DMS79 treated with DMSO at 0.1 percent for 48 hours (cell line): ENCODE measurements at places on chromosomes 3 and 15.

GRCh38 chr15:67880651-67881182 lies 40.9 kb upstream of the RNU6-1 start:
- peak; percentile 2 for DNase-seq

DNA sequence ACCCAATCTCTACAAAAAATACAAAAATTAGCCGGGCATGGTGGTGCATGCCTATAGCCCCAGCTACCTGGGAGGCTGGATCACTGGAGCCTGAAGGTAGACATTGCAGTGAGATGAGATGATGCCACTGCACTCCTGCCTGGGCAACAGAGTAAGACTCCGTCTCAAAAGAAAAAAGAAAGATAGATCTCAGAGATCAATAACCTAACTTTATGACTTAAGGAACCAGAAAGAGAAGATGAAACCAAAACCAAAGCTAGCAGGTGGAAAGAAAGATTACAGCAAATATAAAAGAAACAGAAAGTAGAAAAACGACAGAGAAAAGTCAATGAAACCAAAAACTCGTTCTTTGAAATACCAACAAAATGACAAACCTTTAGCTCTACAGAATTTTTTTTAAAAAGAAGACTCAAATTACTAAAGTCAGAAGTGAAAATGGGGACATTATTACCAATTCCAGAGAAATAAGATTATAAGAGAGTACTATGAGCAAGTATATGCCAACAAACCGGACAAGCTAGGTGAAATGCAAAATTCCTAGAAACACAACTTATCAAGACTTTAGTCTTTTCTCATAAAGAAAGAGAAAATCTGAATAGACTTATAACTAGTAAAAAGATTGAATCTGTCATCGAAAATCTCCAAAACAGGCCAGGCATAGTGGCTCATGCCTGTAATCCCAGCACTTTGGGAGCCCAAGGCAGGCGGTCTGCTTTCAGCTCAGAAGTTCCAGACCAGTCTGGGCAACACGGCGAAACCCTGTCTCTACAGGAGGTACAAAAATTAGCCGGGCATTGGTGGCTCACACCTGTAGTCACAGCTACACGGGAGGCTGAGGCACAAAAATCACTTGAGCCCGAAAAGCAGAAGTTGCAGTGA lies 35.0 kb downstream of the ACAP2 start:
- no peak for DNase-seq

DNA sequence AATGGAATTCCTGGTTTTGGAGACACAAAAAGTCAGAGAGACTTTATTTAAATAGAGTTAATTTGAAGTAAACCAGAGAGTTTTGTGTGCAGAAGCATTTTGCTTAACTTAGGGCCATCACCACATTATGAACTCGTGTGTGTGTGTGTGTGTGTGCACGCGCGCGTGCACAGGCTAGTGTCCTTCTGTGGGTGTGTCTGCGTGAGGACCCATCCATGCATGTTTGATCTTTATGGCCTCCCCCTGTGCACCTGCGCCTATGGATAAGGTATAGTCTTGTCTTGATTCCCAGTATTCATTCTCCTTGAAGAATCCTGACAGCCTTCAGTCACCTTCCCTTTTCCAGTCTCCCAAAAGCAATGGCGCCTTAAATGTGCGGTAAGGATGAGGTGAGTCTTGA lies 26.0 kb downstream of the MUC20 start:
- DNase-seq, result no peak

- no peak for DNase-seq
These were observed 462.3 kb upstream of the SGO1 start for GRCh38 chr3:20648294-20648693.

DNA sequence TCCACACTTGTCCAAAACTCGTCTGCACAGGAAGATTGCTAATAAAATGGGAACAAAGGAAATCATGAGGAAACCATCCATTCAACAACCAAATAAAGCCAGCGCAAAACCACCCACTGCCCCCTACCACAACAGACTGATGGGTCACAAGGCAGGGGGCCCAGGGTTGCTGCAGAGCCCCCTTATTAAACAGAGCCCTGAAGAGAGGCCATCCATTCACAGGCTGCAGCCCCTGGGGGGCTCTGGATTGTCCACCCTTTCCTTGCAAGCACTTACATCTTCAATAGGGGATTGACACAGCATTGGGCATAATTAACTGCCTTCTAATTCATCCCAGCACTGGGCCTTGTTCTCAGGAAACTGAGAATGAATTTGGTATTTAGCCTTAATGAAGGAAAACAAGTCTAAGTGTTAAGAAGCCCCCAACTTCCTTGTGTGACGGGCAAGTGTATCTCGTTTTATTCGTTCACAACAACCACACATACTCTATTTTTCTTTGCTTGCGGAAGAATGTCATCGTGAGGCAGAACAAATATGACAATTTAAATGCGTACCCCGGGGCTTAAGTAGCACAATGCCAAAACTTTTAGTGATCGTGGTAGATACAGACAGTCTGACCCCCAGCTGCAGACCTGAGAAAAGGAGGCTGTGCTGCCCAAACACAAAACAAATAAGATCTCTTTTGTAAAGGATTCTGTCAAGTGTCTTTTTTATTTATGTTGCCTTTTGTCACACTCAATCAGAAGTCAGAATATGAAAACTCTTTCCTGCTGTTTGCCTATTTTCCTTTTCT lies 144.0 kb downstream of the SEMA6D start:
- DNase-seq, result no peak

DNA sequence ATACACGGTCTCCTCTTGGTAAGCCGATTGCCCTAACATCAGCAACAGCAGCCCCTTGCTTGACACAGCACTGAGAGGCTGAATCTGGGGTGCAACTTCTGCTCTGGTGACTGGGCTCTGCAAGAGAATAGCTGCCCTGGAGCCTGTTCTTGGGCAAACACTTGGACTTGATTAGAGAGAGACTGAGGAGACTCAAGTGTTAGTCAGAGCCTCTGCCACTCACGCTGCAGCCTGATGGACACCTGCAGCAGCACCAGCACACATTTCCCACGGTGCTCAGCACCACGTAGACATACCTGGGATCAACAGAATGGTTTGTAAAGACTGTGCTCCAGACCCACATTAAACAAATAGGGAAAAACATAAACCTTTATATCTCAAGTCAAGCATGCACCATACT lies 35.8 kb upstream of the UMPS start:
- no peak for DNase-seq

DNA sequence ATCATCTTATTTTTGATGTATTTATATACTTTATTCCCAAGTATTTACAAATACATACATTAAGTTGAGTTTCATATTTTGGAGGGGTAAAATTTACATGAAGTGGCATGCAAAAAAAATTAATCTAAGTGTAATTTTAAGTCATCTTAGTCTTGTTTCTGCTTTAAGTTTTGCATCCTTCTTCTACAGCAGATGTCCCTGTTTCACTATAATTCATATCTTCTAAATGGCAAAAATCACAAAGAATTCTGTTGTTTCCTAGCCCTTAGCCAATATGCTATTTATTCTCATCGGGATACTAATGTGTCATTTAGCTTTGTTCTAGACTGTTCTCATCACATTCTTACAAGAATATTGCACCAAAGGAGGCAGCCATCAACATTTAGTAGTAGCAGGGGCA lies 831.9 kb downstream of the GBE1 start:
- no peak for DNase-seq
